ENCODE measurements at places on chromosomes 2 and 18.

DNA sequence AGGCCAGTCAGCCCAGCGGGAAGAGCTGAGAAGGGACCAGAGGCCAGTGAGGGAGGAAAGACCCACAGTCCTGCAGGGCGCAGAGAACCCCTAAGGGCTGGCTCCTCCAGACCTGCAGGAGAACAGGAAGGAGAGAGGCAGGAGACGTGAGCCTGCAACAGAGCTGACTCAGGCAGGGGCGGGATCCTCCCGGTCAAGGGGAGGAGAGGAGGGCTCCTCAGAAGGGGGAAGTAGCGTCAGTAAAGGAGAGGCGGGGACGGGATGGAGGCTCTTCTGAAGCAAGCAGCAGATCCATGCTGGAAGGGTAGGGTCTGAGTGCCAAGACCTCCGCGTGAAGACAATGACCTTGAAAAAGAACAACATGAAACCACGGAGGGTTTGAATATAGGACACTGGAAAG, 50.8 kb downstream of the TRABD2A start:
- no peak for DNase-seq

DNA sequence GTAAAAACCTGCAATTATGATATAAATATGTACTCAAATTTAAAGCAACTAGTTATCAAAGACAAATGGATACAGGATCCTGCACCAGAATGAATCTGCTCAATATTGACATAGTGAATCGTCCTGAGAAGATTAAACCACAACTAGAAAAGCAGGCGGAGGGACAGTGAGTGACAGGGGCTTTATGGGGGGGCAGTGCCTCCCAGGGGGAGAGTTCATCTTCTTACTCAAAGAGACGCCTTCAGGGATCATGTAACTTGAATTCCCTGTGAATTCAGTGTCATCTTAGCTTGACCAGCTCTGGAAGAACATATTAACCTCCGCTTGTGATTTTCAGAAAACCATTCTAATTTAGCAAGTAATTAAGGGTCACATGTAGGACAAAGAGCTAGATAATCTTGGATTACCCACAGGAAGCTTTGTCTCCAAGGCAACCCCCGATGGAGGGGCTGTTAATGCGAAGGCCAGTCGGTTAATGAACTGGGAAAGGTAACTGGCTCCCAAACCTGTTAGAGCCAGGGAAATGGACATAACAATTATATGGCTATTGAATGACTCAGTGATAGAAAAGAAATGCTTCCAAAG, 17.4 kb upstream of the LMAN1 start:
- DNase-seq: no peak

GRCh38 chr2:12463189-12463588, 253.5 kb upstream of the TRIB2 start:
- no peak for DNase-seq

- DNase-seq: no peak
These were observed 69.8 kb downstream of the BABAM2 start for GRCh38 chr2:27960237-27960912.

DNA sequence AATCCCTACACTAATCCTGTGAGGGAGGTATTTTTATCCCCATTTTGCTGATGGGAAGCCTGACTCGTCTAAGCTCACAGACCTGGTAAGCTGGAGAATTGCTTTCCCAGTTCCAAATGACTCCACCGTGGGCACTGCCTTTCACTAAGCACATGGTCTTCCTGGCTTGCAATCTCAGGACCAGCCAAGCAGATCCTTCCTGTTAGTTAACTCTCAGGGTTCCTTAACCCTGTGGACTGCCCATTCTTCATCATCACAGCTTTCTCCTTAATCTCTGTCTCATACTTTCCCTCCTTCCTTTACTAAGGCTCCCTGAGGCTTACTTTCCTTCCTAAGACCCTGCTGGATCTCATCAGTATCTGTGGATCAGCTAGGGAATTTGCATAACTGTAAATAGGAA, 122.2 kb upstream of the ZEB2 start:
- DNase-seq: no peak

GRCh38 chr2:142840436-142840835, 37.0 kb upstream of the KYNU start:
- DNase-seq: no peak

GRCh38 chr2:126946318-126947102, 47.8 kb downstream of the TEX51 start:
- no peak for DNase-seq

GRCh38 chr2:127416506-127417001, 1.7 kb upstream of the PROC start:
- DNase-seq: no peak

- no peak for DNase-seq
These were observed 34.1 kb downstream of the FBXO48 start for GRCh38 chr2:68432696-68433658.

- DNase-seq: no peak
These were observed 9.6 kb downstream of the RAX start for GRCh38 chr18:59263661-59264060.

GRCh38 chr18:10923141-10923540, 226.2 kb downstream of the PIEZO2 start:
- DNase-seq: no peak

- DNase-seq: peak; percentile 45
These were observed 9.9 kb downstream of the NFE2L2 start for GRCh38 chr2:177254433-177255226.

Measured in iPS DF 19.7 (cell line).